Cortex of kidney (tissue), 1 donor: ENCODE measurements at places on chromosomes 5 and 9.

- no peak for DNase-seq
Observed at GRCh38 chr5:69231851-69232250, 2.8 kb upstream of the CDK7 start.

DNA sequence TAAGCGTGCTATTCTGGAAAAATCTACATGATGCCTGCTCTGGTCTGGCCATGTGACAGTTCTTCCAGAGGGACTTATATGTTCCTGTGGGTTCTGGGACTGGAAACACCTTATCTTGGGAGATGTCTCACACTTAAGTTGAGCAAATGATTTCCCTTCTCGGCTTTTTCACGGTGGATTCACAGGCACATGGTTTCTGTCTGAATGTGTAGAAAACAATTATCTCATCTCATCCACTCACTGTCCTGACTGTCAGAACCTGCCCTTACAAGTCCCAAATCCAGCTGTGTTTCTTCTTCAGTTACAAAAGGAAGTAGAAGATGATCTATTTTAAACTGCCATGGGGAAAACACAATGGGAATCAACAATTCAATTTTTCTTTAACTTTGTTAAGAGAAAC is 184.0 kb downstream of the SYK start:
- DNase-seq, result no peak

- DNase-seq, result no peak
Observed at GRCh38 chr5:68465133-68465532, 249.6 kb downstream of the PIK3R1 start.

DNA sequence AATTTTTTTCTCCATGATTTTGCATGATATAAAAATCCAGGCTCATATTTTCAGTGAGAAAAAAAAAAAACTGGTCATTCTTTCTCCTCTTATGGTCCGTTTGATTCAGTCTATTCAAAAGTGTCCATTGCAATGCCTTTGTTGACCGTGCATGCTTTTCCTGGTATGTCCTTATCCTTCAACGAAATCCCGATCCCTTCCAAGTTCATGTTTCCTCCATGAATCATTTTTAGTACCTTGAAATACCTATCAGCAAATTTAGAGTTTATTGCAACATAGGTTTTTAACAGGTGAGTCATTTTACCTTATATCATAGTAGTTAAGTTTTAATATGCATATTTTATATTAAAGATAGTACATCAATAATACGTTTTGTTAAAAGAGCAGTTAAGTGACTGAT is 773.8 kb upstream of the CHD1 start:
- DNase-seq, result no peak

GRCh38 chr9:119559056-119559455 is 189.8 kb upstream of the BRINP1 start:
- DNase-seq, result no peak

DNA sequence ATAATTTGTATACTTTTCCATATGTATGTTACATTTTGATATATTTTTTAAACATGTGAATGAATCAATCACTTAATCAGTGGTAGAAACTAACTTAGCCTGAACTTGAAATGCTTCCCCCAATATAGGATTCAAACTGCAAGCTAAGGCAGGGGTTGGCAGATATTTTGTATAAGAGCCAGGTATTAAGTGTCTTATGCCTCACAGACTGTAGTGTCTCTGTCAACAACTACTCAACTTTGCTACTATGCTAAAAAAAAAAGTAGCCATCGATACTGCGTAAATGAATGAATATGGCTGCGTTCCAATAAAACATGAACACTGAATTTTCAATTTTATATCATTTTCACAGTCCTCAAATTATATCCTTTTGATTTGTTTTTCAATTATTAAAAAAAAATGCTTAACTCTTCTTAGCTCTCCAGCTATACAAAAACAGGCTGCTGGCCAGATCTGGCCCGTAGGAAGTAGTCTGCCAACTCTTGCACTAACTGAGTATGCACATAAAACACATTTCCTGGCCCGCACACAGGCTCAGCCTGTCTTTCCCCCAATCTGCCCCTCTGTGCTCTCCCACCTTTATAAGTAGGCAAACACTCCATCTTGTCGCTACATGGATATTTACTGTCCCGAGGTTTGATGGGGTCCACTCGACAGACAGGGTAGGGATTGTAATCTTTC is 91.8 kb downstream of the SAXO1 start:
- DNase-seq, result no peak

DNA sequence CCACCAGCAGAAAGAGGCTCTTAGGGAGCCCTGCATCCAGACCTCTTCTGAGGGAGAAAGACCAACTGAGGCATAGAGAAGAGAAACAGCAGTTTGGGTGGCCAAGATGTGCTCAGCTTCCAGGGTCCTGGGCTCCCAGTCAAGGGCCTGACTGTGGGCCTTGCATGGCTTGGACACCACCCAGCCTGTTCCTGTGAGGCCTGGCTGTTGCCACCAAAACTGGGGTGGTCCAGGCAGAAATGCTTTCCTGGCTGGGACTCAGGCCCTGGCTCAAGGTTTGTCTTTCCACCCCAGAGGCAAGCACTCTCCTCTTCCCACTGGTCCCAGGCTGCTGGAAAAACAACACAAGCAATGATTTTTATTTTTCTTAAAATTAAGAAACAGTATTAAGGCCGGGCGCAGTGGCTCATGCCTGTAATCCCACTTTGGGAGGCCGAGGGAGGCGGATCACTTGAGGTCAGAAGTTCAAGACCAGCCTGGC is 13.3 kb downstream of the MYOZ3 start:
- DNase-seq, result no peak

- DNase-seq, result no peak
Observed at GRCh38 chr5:167642181-167642580, 649.3 kb upstream of the WWC1 start.

DNA sequence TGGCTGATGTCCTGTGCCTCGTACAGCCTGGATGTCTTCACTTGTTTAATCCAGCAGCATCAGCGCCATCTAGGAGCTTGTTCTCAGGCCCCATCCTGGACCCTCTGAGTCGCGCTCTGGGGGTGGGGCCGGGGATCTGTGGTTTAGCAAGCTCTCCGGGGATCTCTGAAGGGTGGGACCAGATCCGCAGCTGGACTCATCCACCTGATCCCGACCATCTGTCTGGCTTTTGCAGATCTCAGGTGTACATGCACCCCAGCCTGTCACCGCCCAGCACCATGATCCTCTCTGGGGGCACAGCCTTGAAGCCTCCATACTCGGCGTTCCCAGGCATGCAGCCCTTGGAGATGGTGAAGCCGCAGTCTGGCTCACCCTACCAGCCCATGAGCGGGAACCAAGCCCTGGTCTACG is 15.1 kb upstream of the POMT1 start:
- no peak for DNase-seq

DNA sequence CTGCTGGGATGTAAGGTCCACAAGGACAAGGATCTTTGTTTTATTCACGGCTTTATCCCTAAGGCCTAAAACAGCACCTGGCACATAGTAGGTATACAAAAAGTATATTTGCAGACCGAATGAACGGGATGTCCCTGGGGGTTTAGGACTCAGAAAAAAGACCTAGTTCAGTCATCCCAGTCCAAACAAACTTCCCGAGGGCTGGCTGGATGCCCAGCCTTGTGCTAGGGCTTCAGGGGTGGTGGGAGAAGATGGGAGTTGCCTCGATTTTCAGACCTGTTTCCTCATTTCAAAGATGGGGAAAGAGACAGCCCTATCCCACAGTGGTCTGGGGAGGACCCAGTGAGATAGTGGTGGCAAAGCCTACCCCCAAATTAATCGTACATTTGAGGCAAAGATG is 3.0 kb upstream of the PROB1 start:
- DNase-seq, result no peak

GRCh38 chr5:32612134-32612888 is 27.0 kb downstream of the SUB1 start:
- DNase-seq, result no peak

GRCh38 chr5:28726815-28727214 is 1688.4 kb upstream of the CDH9 start:
- no peak for DNase-seq

GRCh38 chr5:134139377-134139851 is 24.9 kb downstream of the TCF7 start:
- no peak for DNase-seq

GRCh38 chr5:175696139-175696854 is 38.4 kb downstream of the HRH2 start:
- no peak for DNase-seq

DNA sequence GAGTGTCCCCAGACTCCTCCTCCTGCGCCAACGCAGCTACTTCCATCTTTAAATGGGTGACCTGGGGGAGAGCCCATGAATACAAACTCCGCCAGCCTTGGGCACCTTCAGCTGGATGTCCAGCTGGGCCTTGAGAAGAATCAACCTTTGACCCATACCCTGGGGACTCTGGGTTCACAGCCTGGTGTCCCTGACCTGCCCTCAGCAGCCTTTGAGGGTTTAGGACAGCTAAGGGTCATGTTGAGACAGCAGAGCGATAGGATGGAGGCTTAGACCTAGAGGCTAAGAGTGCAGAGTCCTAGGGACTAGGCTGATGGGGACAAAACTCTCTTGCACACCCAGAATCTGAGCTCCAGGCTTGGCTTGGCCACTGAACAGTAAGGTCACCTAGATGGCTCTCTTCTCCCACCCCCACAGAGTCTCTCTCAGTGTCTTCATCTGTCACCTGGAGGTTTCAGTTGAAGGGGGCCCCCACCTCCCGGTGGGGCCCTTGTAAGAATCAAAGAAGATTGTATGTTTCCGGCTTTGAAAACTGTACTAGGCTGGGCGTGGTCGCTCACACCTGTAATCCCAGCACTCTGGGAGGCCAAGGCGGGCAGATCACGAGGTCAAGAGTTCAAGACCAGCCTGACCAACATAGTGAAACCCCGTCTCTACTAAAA is 6.7 kb upstream of the AQP3 start:
- DNase-seq, result no peak

GRCh38 chr5:155728146-155728856 is 598.7 kb upstream of the SGCD start:
- no peak for DNase-seq

DNA sequence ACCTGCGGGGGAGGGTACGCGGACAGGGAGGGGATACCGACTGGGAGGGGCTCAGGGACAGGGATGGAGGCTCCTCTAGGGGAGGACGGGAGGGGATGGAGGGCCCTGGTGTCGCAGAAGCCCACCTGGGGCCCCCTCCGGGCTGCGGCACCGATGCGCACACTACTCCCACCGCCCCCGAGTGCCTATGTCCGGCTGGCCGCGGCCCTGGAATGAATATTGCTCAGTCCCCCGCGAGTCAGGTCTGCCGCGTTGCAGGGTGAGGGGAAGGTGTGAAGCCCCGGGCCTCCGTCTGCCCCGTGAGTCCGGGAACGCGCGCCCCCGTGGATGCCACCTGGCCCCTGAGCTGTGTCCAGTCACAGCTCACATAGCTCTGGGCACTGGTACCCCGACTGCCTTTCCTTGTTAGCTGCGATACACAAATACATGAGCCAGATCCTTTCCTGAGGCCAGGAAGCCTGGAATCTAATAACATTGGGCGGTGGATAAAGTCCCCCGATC is 44.5 kb upstream of the PRSS3 start:
- DNase-seq, result no peak

- no peak for DNase-seq
Observed at GRCh38 chr9:105416840-105417239, 31.0 kb upstream of the FSD1L start.

- no peak for DNase-seq
Observed at GRCh38 chr5:43634621-43635020, 31.6 kb downstream of the NNT start.

- DNase-seq, result no peak
Observed at GRCh38 chr5:172002310-172002709, 4.1 kb downstream of the FBXW11 start.

GRCh38 chr5:151662805-151663204 is 23.9 kb downstream of the SPARC start:
- DNase-seq, result no peak

GRCh38 chr9:73951147-73951546 is 546.0 kb upstream of the RORB start:
- no peak for DNase-seq

DNA sequence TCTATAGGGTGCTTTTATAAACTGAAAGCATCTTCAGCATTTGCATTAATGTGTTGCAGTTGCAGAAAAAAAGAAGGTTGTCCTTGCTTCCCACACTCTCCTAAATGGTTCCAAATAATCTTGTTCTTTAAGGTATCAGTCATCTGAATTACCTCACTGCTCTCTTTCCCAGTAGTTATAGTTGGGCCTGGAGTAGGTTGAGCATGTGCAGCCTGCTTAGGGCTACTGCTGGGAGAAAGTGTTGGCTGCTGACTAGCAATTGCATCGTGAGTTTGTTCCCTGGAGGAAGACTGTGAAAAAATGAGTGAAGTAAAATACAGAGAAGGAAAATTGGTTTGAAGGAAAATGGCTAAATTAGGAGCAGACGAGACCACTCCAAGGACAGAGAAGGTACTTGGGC is 74.5 kb downstream of the PRR16 start:
- no peak for DNase-seq

DNA sequence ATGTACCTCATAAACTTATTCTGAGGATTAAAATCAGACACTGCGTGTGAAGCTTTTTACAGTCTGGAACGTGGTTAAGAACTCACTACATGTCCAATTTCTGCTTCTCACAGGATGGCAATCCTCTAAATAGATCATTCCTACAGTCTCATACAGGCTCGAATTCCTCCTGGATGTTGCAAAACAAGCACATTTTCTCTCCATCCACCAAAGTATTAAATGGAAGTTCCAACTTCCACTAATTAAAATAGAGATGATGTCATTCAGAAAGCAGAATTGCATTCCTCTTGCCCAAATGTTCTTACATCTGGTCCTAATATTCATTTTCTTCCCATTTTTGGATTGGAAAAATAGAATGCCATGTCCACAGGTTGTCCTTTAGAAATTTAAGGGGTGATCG is 145.5 kb upstream of the PCA3 start:
- no peak for DNase-seq

DNA sequence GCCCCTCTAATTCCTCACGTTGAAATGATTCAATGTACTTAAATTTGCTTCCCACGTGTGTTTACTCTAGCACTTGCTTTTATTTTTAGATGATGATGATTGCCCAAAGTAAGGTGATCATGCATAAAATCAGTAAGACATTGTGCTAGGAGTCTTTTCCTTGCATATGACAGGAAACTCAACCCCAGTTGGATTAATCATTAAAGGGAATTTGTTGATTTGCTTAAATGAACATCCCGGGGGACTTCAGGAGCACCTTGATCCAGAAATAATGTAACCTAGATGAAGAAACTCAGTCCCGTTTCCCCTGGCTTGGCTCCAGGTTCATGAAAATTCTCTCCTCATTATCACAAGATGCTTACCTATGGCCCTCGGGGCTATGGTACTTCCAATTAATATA is 106.1 kb upstream of the STC2 start:
- DNase-seq, result no peak
